ENCODE measurements at places on chromosomes 4 and X.

DNA sequence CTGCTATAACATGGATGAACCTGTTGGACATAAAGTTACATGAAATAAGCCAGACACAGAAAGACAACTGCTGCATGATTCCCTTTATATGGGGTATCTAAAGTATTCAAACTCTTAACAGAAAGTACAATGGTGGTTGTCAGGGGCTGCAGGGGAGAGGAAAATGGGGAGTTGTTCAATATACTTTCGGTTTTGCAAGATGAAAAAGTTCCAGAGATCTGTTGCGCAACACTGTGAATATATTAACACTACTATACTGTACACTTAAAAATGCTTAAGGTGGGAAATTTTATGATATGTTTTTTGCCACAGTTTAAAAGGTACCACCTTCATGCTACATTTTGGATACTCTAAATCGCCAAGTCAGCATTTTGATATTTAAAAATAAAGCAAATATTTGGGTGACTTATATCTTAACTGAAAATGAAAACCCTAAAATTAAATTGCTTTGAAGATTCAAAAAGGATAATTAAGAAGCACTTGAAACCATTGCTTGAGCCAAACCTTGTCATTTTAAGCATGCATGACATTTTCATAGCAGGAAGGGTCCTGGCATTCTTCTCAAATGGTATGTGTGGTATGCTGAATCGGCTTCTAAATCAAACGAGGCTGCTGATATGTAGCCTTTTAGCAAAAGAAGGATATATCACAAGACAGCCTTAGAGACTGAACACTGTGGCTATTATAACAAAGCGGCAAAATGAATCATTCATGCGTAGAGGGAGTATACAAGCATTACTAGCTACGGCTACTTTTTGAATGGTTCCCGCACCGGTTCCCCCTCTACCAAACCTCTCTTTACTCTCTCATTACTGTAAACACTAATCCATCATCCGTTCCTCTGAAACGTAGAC is 607.1 kb upstream of the DIPK2B start:
- DNase-seq: no peak

GRCh38 chr4:61666244-61666643 is 466.1 kb downstream of the ADGRL3 start:
- DNase-seq: no peak

- DNase-seq: no peak
These were observed 290.3 kb upstream of the LDB2 start for GRCh38 chr4:17188547-17189400.

DNA sequence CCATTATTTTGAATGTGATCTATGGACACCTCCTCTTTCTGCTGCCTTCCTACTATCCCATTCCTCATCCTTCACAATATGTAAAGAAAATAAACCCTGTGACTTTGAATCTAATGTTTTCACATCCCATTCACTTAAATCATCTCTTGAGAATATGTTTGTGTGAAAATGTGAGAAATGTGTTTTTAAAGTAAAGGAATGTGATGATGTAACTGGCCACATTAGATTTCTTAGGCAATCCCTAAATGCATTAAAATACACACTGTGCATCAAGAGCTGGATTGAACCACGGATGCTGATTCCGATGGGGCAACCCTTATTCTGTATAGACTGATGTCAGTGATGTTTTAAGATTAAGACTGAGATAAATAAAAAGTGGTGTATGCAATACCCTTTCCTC is 558.9 kb upstream of the TENM3 start:
- no peak for DNase-seq

DNA sequence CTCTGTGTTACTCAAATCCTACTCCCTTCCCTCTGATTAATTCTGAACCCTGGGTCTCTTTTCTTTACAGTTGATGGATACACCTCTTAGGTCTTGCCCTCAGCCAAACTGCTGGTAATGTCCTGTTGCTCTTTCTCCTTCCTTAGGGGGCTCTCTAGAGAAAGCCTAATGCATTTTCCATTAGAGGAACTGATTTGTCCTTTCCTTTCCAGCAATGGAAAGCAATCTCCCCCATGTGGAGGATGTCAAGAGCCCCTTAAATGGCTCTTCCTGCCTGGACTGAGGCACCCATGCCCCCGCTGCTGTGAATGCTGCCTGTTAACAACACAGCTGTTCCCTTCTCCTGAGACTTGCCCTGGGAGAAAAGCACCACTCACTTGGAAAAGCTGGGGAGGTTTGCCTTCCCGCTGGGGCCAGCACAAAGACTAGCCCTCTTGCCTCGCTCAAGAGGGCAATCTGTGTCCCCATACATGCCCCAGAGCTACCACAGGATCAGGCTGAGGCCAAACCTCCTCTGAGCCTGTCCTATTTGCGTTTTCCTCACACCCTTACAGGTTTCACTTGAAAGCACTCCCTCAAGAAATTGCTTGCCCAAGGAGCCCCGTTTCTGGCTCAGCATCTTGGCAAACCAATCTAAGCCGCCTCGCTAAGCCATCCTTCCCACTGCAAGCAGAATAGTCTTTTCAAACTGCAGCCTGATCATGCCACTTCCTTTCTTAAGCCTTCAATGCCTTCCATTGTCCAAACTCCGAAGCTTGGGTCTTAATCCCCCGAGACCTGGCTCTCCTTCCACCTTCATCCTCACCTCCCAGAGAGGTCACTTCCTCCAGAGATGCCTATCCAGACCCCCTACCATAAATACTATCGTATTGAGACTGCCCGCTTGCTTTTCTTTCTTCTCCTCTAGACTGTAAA is 23.2 kb upstream of the SMIM20 start:
- no peak for DNase-seq

GRCh38 chr4:83563998-83564397 is 28.1 kb downstream of the GPAT3 start:
- no peak for DNase-seq

GRCh38 chr4:66524781-66525180 is 854.5 kb upstream of the EPHA5 start:
- DNase-seq: no peak

DNA sequence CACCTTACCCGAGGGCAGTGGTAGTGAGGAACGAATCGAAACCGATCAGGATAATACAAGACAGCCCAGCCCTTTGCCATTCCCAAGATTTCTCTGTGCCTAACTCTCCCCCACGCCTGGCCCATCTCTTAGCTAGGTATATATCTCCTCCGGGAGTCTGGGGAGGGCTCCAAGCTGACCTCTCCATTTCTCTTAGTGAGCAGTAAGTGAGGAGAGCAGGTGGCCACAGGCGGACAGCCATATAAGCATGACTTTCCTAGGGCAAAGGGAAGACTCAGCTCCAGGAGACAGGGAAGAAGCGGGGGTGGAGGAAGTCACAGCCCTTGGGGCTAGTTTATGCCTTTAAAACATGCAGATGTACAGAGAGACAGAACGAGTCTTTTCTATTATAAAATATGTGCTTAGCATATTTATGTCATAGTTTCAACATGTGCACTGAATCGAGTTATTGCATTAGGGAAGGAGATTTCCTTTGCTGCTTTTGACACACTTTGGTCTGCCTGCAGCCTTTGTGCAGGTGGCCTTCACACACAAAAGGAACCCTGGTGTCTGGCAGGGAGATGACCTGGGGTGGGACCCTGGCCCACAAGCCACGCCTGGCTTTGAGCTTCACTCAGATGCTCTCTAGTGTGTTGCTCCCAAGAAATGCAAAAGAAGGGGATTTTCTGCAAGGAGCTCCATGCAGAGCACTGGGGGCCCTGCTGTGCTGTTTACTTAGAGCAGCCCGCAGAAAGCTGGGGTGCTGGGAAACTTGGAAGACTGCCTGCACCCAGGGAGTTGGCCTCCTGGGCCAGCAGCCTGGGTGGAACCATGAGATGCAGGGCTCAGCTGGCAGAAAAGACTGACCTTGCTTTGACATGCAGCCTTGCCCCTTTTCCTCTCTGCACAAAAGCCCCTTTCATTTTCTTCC is 613.3 kb downstream of the BCOR start:
- no peak for DNase-seq

DNA sequence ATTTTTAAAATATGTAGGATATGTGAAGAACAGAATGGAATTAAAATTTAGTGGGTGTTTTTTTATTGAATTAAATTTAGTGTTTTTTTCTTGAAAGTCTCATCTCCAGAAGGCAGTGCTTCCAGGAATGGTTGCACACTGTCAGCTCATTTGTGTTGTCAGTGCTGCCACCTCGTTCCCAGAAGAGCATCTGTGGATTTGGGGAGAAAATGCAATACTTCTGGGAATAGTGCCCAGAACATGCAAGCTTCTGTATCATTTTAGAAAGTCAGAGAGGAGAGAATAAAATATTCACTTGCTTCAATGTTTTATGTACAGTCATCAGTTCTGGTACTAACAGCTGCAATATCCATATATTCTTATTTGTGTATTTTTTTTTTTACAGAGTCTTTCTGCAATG is 608.8 kb downstream of the PCDH7 start:
- DNase-seq: no peak

- no peak for DNase-seq
These were observed 99.4 kb downstream of the LUZP4 start for GRCh38 chrX:115388879-115389278.

- no peak for DNase-seq
These were observed 55.4 kb upstream of the GBA3 start for GRCh38 chr4:22637306-22637705.

- DNase-seq: no peak
These were observed 37.0 kb upstream of the UGT8 start for GRCh38 chr4:114561590-114561989.

GRCh38 chr4:26325191-26325590 is 4.4 kb downstream of the RBPJ start:
- DNase-seq: peak; percentile 62

DNA sequence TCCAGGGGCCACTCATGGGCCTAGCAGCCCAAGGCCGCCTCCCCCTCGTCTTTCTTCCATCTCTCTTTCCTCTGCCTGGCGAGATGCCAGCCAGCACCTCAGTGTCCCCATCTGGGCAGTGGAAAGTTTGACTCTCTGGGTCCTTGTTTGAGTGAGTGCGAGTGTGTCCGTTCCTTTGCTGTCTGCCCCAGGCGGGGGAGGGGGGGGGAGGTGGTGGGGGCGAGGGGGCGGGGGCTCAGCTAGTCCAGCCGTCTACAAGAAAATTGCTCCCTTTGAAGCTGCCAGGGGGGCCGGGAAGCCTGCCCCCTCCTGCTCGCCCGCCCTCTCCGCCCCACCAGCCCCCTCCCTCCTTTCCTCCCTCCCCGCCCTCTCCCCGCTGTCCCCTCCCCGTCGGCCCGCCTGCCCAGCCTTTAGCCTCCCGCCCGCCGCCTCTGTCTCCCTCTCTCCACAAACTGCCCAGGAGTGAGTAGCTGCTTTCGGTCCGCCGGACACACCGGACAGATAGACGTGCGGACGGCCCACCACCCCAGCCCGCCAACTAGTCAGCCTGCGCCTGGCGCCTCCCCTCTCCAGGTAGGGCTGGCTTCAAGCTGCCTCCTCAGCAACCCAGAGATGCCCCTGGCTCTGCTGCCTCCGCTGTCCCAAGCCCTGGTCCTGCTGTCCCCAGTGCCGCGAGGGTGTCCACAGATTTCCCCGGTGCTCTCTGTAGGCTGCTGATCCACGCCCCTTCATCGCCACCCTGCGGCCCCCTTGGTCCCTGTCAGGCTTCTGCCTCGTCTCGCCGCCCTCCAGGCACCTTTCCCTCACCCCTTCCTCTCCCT is at the start of gene BGN:
BGN (plus strand) TSS at position 440 of the 821 bp plus-strand sequence. CDS start 9,652 bp downstream, outside the sequence.
- no peak for DNase-seq

- DNase-seq: no peak
These were observed 183.4 kb downstream of the PACRGL start for GRCh38 chr4:20883677-20884076.

DNA sequence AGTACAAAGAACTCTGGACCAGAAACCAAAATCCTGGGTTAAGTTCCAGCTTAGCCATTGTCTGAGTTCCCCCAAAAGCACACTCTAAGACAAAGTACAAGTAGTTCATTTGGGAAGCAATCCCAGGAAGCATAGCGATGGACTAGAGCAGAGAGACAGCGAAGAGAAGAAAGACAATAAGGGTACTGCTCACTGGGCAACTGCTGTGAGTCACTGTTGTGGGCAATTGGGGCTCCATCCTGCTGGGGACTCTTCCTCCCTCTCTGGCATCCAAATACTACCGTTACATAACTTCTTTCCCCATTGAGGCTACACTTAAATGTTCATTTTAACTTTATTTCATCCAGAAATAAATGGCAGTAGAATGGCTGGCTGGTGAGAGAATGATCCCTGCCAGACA is 14.1 kb downstream of the SRPX start:
- no peak for DNase-seq

DNA sequence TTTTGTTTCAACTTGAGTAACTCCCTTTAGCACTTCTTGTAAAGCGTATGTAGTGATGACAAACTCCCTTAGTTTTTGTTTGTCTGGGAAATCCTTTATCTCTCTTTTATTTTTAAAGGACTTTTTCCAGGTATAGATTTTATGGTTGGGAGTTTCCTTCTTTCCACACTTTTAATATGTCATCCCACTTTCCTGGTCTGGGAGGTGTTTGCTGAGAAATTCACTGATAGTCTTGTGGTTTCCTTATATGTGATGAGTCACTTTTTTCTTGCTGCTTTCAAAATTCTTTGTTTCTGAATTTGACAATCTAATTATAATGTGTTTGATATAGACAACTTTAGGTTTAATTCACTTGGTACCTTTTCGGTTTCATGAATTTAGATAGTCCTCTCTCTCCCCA is 353.9 kb downstream of the GPAT3 start:
- no peak for DNase-seq

DNA sequence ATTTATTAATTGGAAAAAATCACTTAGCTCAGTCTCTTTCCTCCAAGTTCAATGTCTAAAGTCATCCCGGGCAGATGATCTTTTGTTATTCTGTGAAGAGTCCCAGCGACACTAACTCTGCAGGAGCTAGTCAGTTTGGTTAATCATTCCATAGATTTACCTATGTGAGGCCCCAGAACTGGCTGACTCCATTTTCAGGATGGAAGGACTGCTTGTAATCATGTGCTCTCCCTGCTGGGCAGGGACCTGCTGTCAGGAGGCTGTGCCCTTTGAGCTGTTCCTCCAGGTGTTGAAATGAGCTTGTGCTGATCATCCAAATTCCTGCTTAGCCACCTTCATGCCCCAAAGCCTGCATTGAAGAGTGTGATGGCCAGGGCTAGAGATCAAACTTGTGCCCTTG is 169.8 kb downstream of the NHS start:
- DNase-seq: no peak

DNA sequence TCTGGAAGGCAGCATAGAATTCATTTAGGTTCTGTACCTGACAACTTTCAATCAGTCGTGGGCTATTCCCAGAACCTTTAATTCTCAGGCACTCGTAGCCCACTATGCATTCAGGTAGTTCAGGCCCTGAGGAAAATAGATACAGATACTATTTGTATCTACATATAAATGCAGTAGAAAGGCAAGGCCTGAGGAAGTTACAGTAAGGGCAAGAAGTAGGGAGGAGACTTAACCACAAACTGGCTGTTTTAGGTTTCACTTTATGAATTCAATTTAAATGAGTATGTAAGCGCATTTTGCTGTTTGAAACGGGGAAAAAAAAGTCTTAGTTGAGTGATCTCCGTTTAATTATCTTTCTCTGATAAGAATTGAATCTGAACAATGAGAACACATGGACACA is 529.4 kb upstream of the ATOH1 start:
- DNase-seq: no peak
